MCF 10A (cell line): ENCODE measurements at places on chromosomes 2 and 18.

GRCh38 chr2:31322371-31322770, 88.4 kb downstream of the EHD3 start:
- no peak for DNase-seq

- DNase-seq, result no peak
Measured at GRCh38 chr2:105809097-105809473, 64.4 kb downstream of the NCK2 start.

- peak; percentile 90 for DNase-seq
Measured at GRCh38 chr18:36075862-36076587, 8.7 kb upstream of the RPRD1A start.

DNA sequence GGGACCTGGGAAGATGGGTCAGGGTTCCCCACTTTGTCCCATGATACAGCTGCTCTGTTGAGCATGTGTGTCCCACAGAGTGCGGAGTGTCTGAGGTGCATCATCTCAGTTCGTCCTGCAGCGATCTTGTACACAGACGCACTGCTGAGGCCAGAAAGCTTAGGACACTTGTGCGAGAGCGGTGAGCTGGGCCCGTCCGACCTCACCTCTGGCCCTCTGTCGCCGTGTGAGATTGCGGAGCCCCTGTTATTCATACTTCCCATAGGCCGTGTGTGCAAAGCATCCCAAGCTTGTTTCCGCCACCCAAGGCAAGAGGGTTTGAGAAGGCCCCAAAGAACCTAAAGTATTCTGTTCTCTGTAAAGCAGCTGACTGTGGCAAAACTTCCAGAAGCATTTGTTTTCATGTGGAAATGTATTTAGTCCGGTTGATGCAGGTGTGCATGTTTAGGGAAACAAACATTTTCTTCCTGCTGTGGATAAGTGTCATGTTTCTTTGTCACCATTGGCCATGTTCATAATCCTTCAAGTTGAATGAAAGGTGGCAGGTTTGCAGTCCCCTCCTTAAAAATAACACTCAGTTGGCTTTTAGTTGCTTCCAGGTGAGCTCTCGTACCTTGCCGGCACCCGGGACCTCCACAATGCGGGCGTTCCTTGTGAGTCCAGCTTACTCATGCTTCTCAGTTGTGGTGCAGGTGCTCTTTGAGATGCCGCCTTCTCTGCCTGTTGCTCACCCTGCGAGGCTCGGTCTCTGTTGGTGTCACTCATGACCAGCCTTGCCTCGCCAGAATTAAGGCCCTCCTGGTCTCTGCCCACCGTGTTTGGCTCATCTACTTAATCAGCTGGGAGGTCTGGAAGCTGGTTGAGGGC, 5.3 kb downstream of the AGAP1 start:
- no peak for DNase-seq

DNA sequence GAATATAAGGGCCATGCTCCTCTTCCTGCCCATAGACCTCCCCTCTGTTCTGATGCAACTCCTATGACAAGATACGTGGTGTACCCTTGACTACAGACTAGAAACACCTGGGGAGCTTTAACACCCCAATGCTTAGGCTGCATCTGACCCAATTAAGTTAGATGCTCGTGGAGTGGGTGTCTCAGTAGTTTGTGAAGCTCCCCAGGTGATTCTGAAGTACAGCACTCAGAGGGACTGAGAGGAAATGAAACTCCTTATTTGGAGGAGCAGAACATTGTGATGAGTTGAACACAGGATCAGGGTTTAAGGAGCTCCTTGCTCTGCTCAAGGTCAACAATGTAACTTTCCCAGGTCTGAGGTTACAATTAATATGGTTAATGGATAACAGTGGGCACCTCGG, 80.3 kb upstream of the TTC39C start:
- DNase-seq, result no peak

DNA sequence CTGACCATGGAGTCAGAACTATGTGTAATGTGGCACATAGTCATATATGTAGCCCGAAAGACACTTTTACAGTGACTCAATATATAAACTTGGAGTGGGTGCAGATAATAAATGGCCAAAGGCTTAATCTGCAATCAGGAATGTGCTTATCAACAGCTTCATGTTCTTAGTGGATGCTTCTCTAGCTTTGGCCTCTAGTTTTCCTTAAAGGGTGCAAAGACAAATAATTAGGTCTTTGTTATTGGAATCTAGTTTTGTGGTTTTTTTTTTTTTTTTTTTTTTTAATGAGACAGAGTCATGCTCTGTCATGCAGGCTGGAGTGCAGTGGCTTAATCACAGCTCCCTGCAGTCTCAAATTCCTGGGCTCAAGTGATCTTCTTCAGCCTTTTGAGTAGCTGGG, 625.6 kb downstream of the EPHA4 start:
- DNase-seq, result no peak

DNA sequence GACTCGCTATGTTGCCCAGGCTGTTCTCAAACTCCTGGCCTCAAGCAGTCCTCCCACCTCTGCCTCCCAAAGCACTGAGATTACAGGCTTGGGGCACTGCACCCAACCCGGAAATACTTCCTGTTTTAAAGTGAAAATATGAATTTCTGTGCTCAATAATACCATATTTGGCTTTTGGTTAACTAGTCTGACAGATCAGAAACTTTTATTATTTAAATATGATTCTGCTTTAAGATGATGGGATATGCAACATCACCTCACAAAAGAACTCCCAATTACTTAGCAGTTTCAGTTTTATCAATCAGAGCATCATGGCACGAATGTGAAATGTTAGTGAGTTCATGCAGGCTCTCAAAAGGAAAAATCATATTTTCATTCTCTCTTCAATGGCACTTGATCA, 120.6 kb downstream of the PTRHD1 start:
- DNase-seq, result no peak

DNA sequence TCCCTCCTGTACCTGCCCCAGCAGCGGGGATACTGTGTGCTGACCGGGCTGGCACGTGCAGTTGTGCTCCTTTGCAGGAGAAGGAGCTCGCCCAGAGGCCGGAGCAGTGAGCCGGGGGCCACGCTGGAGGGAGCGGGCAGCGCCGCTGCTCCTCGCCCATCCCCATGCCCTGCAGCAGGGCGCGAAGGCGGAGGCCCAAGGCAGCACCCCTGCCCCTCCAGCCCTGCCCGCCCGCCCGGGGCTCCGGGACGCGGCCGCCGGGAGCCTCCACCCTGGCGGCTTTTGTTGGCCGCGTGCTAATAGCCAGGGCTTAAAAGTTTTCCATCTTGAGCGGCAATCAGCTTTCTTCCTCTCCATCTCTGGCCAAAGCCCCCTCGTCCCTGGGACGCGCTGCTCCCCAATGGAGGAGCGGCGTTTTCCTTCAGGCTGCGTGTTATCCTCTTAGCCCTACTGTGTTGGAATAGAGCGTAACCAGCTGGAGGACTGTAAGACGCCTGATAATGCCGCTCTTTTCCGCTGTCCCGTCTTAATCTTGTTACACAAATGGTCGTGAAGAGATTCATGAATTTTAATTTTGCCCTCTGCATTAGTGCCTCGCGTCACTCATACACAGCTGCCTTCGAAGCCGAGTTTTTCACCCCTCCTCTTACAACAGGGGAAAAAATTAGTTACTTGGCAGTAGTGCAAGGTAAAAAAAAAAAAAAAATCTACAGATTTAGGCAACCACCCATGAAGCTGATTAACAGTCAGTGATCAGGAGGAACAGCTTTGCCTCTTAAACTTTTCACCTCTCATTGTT, 172.9 kb upstream of the SIX3 start:
- no peak for DNase-seq

DNA sequence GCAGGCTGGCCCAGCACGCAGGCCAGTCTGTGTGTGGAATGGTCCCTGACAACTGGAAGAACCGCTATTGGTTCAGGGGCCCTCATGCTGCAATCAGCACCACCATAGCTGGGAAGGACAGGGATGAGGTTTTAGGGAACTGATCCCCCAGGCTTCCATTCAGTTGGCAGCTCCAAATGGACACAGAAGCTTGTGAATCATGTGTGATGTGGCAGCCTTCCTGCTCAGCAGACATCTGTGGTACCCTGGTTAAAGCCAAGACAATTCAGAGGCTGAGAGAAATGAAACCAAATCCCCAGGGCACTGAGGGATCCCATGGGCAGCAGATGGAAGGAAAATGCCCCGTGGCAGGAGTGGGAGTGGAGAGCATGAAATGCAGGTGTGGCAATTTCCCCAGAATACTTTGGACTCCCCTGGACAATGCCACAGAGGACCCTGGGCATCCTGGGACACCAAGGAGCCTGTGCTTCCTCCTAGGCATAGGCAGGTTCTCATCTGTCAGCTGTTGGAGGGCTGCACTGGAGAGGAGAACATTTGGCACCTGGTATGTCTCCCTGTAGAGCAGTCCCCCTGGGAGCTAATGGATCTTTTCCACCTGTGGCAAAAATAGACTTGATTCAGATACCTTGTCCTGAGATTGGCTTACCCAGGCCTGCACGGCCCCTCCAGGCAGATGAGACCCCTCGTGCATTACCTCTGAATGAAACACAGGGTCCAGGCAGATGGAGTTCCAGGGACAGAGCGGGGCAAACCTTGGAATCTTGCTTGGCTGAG, 162.2 kb upstream of the BCL2L11 start:
- no peak for DNase-seq

DNA sequence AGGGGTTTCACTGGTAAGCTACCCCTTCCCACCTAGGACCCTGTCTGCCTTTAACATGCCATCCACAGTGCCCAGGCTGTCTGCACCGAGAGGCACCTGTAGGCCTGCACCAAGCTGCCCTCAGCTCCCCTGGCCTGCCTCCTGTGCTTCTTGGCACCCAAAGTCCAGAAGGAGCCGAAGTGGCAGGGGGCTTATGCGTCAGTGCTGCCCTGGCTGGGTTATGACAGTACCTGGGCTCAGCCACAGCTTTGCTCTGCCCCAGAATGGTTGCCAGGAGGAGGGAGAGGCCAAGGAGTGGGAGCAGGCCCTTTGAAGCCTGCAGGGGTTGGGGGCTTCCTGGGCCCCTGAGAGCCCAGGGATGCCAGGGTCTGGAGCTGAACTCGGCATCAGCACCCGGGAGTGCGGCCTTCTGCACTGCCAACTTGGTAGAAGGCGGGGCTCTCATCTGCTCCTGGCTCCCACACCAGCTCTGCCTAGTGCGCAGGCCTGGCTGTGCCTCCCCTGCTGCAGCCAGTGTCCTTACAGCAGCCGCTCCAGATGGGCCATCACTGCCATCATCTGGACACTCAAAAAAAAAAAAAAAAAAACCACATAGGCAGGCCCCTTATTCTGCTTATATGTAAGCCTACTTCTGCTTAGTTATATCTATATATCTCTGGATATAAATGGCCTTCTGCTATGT, 155.4 kb downstream of the THSD7B start:
- no peak for DNase-seq

GRCh38 chr2:99035920-99036319, 99.9 kb upstream of the CRACDL start:
- no peak for DNase-seq

GRCh38 chr18:2907550-2908135, 60.8 kb downstream of the EMILIN2 start:
- DNase-seq, result no peak

GRCh38 chr18:55251254-55251971, 292.2 kb upstream of the CCDC68 start:
- DNase-seq, result no peak

- DNase-seq, result no peak
Measured at GRCh38 chr18:46072376-46072867, 362 bp upstream of the PSTPIP2 start.

DNA sequence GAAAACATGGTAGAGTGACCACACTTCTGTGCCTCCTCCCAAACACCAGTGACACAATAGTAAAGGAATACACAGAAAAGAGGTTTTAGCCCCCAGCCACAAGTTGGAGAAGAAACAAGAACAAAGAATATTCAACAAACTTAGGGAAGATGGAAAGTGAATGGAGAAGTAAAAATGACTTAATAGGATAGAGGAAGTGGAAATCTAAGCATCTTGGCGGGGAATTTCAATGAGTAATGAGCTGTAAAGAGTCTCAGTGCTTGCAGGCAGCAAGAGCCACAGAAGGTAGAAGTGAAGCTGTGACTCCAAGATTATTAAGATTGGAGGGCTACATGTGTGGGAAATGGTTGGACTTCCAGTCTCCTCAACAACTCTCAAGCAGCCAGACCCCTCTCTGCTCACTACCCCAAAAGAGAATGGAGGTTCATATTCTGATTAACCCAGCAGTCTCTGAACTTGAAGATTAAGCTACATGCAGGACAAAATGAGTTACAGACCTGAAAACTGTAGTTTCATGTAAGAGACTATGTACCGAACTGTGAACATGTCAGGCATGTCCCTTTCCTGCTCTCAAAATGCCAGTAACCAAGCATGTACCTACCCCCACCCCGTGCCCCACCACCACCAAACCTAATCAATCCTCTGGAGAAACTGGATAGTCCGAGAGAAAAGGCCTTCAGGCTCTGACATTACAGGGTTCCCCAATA, 16.9 kb upstream of the HNRNPLL start:
- DNase-seq, result no peak

GRCh38 chr18:68985172-68985820, 187.4 kb downstream of the CCDC102B start:
- no peak for DNase-seq

DNA sequence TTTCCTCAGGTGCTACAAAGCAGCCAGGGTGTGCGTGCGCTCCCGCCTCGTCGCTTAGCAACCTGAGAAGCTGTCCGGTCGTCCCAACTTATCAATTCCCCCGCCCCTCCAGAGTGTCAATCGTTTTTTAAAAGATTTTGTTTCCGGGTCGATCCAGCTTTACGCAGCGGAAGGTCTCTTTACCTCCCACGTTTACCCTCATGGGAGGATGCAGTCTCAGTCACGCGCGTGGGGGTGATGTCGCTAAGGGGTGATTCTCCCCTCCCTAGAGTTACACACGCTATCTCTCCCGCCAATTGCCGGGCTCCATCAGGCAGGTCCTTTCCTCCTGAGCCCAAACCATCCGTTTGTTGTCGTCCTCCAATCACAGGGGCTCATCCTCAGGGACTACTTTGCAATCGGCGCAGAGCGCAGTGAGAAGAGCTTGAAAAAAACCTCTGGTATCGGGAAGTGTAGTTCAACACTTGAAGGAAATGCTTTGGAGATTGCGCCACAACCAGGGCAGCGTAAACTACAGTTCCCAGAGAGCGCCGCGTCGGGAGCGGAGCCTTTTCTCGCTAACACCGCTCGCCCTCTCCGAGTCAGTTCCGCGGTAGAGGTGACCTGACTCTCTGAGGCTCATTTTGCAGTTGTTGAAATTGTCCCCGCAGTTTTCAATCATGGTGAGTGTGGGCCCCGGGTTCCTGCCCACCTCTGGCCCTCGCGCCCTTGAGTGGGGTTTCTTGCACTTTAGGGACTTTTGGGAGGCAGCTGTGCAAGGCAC, at the start of the genes MDH1 and WDPCP:
Gene MDH1, plus strand, starts transcription at position 579 of the 763 bp plus-strand sequence. Its CDS starts 81 bp downstream, at position 660.
Gene WDPCP, minus strand, starts transcription at position 93 of the 763 bp plus-strand sequence. CDS start 206 bp downstream, outside the sequence.
- DNase-seq, result peak; percentile 99

DNA sequence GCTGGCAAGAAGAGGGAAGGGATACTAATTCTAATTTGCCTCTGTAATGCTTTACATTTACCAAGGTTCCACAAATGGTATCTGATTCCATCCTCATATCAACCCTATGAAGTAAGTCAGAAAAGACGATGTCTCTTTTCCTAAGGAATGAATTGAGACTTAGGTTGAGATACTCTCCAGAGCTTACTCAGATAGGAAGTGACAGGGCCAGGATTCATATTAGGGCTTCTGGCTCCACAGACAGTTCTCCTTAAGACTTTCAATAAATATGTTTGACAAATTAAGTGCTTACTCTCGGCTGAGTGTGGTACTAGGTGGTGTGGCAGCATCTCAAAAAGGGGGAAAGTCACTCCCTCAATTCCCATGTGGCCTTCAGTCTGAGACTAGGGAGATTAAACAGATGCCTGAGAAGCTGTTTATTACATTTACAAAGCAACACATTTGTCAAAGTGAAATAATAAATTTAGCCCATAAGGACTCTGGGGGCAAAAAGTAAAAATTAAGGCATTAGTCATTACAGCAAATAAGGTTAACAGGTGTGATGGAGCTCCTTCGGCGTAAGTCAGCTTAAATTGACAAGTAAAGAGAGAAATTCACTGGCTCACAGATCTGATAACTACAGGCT, 14.2 kb downstream of the CDK15 start:
- no peak for DNase-seq

- no peak for DNase-seq
Measured at GRCh38 chr2:224764565-224765236, 48.5 kb upstream of the CCDC195 start.
